ENCODE measurements at places on chromosomes 1 and 21.

DNA sequence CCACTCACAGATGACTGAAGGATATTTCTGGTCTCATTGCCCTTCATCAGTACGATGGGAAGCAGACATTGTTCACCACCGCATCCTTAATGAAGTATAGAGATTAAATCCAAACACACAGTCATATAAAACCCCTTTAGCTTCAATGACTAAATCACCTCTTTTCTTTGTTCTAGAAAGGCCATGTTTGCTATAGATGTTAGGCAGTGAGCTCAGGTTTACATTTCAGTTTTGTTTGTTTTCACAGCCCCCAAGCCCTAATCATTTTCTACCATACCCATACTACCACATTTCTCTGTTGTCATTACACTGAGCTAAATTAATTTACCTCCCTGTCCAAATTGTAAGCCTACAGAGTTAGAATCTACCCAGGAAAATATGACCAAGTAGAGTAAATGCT is 385.1 kb downstream of the NTNG1 start:
- no peak for DNase-seq

- no peak for DNase-seq
These were observed 70.2 kb upstream of the GOLT1A start for GRCh38 chr1:204283711-204284651.

DNA sequence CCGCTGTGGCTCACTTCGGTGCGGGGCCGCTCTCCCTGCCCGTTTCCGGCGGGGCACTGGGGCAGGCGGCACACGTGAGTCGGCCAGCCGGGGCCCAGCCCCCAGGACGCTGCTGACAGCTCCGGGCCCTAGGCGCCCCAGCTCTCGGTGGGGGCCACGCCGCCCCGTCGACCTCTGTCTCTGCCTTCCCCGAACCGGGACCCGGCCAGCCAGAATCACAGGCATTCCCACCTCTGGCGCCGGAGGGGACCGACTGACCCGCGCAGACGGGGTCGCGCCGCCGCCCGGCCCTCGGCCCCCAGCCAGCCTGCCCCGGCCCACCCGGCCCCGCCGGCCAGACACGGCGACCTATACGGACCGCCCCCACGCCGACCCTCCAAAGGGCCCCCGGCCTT is 755 bp downstream of the SCMH1 start:
- DNase-seq: no peak

- DNase-seq: no peak
These were observed 29.1 kb downstream of the SERINC2 start for GRCh38 chr1:31441970-31442647.

GRCh38 chr1:228212415-228212965 is 4.6 kb downstream of the OBSCN start:
- no peak for DNase-seq

DNA sequence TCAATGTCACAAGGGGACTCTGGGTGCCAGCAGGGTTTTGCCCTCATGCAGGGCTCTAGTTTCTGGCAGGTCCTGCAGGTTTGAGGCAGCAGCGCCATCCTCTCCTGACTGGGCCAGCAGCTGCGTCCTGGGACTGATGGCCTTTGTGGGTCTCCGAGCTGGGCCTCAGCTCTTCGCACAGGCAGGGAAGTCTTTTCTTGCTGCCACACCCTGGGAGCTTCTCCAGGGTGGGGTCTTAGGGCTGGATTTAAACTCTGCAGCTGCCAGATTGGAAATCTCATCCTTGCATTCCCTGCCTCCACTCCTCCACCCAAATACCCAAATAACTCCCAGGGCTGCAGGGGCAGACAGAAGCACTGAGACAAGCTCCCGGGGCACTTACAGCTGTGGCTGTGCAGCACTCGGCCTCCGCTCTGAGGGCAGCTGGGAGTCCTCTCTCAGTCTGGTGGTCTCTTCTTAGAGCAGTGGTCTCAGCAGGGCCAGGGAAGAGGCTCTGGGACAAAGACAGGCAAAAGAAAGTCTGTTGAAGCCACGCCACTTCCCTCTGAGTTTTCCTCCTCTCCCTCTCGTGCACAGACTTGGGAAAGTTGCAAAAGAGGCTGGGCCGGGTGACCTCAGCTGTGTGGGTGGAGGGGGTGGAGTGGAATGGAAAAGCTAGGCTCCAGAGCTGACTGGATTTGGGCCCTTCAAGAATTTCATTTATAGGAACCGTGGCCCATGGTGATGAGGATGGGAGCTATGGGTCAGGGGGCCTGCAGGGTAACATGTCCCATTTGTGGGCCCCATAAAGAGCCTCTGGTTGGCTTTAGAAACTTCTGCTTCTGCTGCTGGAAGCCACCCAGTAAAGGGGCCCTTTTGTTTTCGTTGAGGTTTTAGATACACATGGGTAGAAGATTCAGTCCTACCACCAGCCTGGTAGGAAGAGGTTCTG is at the start of gene RAB7B:
TSS of gene RAB7B (minus strand) at position 525 of the 931 bp plus-strand sequence. CDS start 9,260 bp downstream, outside the sequence.
- no peak for DNase-seq

DNA sequence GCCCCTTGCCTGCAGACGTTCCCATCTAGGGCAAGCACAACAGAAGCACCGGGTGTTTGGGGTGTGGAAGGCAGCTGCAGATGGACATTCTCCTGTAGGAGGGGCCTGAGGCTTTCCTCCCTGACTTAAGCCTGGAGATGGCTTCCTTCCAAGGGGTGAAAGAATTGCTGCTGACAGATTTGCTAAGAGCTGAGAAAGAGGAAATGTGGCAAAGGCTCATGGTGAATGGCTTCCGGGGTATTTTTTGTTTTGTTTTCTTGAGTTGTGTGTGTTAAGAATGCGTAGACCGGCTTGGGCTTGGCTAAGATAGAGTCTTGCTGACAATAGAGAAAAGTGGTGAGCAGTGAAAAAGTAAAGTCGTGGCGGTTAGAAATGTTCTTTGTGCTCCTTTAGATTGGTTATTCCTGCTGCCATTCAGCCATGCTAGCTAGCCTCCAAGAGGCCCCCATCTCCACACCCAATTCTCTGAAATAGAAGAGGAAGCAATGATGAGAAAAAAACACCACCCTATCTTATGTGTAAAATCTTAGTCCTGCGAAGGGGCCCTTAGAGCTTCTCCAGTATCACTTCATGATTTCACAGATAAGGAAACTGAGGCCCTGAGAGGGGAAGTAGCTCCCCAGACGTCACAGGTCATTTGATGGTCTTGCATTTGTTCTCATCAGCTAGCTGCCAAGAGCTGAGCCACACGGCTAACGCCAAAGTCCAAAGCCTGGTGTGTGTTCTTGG is 36.9 kb downstream of the EIF2D start:
- peak; percentile 54 for DNase-seq

- DNase-seq: no peak
These were observed 99.7 kb upstream of the DYNLT5 start for GRCh38 chr1:66652556-66652955.

- DNase-seq: no peak
These were observed 358.8 kb downstream of the DPYD start for GRCh38 chr1:97562081-97562480.

- no peak for DNase-seq
These were observed 470.9 kb downstream of the SMYD3 start for GRCh38 chr1:246036175-246036574.
